Activated CD8-positive, alpha-beta memory T cell treated with anti-CD3 and anti-CD28 coated beads for 1 hour (primary cell): ENCODE measurements at places on chromosomes 1 and 21.

DNA sequence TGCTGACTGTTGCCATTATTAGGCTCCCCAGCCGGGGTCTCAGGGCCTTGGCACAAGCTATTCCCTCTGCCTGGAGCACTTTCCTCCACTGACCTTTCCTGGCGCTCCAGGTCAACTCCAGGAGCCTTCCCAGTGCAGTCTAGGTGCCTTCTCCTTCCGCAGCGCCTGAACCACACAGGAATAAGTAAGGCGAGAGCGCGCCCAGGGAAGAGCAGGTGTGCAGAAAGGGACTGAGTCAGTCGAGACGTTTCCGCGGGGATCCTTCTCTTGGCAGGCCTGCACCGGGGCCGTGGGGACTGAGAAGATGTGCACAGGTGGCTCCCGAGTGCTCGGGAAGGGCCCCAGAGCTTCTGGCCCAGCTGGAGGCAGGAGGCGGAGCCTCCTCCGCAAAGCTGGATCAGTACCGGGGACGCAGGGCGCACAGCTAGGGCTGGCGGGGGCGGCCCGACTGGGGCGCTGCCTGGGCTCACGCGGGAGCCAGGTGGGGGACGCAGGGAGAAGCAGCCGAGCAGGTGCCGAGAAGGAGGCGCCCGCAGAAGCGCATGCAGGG, 765 bp upstream of the BMP8A start:
- no peak for DNase-seq

DNA sequence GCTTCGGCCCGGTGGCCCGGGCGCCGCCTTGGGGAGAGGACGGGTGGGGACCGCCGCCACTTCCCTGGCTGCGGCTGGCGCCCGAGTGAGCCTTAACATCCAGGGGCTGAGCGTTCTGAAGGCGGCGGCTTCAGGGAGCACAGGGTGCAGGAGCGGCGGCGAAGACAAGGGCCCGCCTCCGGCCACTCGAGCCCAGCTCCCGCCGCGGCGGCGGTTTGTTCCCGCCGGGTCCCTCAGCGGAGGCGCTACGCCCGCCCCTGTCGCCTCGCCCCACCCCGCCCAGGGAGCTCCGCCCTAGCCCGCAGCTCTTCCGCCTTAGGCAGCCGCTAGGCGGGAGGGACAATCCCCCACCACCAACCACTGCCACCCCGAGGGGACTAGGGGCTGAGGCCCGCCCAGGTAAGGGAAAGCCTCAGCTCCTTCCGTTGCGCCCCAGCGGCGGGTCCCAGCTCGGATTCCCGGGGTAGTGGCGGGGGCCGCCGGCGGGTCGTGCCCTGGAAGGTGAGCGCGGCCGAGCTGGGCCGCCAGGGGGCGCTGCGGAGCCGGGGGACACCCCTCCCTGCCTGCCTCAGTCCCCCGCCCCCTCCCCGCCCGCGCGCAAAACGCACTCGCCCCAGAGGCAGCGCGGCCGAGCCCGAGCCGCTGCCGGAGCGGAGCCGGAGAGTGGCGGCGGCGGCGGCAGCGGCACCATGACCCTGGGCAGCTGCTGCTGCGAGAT, at the start of gene FOXD2:
FOXD2 (plus strand) TSS at position 598 of the 718 bp plus-strand sequence; CDS start at position 690, 92 bp downstream.
- peak; percentile 95 for DNase-seq

DNA sequence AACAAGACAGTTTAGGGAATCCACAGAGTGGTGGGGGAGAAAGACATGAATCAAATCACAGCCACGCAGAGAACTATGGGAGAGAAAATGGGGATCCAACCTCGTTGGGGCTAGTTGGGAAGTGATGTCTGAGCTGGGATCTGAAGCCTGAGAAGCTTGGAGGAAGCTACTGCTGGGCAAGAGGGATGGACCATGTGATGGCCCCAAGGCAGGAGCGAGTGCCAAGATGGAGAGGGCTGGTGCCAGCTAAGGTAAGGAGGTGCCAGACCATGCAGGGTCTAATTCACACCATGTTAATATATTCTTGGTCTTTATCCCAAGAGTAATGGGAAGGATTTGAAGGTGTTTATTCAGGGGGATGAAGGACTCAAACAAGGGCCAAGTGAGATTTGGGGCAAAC, 18.2 kb upstream of the TCEA3 start:
- no peak for DNase-seq

DNA sequence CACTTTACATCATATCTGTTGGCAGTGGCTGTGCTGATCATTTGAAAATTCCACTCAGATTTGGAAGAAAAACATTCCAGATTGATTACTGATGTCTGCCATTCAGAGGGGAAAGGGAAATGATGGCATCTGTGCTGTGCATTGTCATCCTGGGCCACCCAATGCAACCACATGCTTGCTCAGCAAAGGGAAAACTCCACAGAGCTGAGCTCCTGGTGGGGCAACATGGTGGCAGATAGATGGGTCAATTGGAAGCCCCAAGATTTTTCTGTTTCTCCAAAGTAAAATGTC, 11.8 kb downstream of the OXCT2 start:
- no peak for DNase-seq

DNA sequence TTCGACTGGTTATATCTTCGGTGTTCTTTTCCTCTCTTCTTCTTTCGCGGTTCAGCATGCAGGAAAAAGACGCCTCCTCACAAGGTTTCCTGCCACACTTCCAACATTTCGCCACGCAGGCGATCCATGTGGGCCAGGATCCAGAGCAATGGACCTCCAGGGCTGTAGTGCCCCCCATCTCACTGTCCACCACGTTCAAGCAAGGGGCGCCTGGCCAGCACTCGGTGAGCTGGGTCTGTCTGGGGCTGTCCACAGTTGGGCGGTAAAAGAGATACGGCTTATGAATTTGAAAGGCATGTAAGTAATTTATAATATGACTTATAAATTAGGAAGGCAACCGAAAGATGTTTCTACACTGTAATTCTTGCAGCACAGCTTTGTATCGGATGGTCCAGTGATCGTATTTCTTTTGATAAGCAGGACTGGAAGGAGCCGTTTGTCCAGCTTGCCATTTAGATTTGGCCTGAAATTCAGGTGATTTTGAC, 334 bp downstream of the CTH start:
- no peak for DNase-seq

DNA sequence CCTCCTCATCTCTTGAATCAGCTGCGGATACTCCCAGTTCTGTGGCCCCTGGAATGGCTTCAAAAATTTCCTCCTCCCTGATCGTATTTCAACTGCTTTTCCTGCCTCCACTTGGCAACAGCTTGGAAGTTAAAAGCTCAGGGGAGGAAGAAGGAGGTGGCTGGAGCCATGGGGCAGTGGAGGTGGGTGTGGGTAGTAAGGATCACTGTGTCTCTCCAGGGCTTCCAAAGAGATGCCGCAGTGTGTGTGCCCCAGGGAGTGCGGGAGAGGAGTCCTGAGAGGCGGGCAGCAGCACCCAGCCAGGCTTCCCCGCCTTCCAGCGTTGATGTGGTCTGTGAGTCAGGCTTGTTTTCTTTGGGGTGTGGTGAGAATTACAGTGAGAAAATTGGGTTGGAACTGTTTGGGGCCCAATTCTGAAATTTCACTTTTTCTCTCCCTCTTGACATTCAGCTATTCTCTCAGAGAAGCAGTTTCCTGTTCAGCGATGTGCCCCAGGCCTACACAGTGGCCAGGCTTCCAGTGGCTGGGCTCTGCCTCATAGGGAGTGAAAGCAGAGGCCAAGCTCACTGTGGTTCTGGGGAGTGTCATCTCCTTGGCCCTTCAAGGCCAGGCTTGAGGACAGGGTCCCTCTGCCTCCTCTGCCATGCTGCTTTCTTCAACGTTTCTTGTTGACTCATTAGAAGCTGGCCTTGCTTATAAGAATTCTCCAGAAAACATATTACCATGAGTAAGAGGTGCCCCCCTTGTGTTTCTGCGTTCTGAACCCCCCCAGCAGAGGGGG, 69.0 kb downstream of the PGM1 start:
- no peak for DNase-seq

DNA sequence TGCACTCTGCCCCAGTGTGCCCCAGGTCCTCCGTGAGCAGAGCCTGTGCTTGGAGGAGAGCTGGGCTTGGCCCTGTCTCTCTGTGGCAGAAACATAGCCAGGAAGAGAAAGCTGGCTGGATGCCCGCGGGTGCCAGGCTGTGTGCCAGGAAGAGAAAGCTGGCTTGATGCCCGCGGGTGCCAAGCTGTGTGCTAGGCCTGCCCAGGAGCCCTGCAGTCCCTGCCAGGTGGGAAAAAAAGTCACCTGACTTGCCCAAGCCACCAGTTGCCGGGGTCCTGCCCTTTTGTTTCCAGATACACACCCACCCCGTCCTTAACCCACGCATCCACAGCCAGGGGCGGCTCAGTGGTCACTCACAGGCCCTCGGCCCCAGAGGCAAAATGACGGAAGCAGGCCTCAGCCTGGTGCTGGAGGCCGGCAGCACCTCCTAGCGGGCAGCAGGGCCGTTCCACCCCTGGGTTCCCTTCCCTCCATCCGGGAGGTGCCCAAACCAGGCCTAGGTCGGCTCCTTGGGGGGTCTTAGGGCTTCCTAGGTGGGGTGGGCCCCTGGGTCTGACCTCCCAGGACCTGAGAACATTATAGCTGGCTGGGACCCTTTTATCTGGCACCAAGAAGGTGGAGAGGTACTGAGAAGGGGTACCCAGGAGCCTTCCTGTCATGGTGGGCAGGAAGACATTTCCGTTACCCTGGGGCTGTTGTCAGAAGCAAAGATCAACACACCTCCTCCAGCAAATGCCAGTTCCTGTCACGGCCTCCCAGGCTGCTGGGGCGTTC, 9.1 kb downstream of the ITGB2 start:
- no peak for DNase-seq

DNA sequence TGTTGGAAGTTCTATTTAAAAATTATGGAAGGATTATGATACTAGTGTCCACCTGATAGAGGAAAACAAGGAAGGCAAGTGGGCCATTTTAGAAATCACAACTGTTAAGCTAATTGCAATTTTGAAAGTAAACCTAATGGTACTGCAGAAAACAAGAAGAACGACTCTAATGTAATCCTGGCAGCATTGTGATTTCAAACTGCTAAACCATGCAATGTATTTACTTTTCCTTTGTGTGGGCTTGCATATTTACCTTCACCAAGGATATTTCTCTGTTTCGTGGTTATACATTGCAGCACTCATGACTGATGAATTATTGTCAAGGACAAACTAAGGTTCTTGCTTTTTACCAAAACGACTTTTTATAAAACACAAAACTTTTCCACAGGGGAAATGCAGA, 88.1 kb downstream of the TM2D1 start:
- no peak for DNase-seq

- DNase-seq: no peak
These were observed 142.1 kb upstream of the WNT4 start for GRCh38 chr1:22284906-22285548.
